Adrenal gland (tissue), 19 donors: ENCODE measurements at places on chromosomes 16 and 17. TPM values are rescaled to one million over a fixed set of nuclear protein-coding genes. Genes with fewer than 3 reads are reported as not detected.

DNA sequence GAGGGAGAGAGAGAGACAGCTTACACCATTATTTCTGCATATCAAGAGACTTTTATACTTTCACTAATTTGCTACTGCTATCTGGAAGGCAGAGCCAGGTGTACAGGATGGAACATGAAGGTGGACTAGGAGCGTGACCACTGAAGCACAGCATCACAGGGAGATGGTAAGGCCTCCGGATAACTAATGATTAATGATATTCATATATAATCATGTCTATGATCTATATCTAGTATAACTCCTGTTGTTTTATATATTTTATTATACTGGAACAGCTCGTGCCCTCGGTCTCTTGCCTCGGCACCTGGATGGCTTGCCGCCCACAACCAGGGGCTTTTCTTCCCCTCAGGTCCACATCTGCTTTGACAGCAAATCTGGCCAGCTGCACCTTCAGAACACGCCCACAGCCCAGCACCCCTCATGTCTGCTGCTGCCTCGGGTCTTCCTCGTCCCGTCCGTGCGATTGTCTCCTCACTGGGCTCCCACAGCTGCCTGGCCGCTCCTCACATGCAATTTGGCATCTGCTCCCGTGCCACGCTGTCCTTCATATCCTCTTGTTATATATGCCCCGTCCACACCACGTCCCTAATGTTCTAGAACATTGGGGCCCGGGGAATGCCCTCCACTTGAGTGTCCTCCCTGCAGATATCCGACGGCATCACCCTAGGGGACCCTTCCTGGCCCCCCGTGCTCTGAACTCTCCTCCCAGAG lies 10.2 kb upstream of the DEF8 start:
- DNase-seq = no peak

- no peak for DNase-seq
These were observed 1.8 kb downstream of the SALL1 start for GRCh38 chr16:51149251-51149661.

DNA sequence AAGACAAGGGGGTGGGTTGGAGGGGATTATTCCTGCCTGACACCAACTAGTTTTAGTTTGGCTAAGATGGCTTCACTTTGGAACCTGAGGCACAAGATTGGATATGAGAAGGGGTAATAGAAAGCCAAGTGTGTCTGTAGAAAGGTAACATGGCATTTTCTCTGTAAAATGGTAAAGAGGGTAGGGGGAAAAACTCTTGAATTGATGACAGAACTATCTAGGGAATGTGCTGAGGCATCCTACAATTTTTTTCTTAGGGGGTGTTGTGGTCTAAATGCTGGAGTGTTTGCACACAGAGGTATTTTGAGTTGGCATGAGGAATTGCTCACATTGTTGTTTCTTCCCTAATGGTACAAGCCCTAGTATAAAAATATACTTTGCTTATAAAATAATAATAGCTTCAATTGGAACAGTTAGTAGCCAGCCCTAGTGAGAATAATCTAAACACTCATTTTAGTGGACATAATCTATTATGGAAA lies 25.8 kb downstream of the YPEL2 start:
- DNase-seq = no peak

Gene PPP1R9B
- total RNA-seq = 87.0 TPM

Gene RNU2-1
- not detected for total RNA-seq

GRCh38 chr16:74291577-74292208 lies 4.9 kb upstream of the PSMD7 start:
- DNase-seq = peak; percentile 72

GRCh38 chr16:57899771-57900661 lies 70.9 kb downstream of the CNGB1 start:
- DNase-seq = peak; percentile 58

Gene C16orf82
- total RNA-seq = not detected

DNA sequence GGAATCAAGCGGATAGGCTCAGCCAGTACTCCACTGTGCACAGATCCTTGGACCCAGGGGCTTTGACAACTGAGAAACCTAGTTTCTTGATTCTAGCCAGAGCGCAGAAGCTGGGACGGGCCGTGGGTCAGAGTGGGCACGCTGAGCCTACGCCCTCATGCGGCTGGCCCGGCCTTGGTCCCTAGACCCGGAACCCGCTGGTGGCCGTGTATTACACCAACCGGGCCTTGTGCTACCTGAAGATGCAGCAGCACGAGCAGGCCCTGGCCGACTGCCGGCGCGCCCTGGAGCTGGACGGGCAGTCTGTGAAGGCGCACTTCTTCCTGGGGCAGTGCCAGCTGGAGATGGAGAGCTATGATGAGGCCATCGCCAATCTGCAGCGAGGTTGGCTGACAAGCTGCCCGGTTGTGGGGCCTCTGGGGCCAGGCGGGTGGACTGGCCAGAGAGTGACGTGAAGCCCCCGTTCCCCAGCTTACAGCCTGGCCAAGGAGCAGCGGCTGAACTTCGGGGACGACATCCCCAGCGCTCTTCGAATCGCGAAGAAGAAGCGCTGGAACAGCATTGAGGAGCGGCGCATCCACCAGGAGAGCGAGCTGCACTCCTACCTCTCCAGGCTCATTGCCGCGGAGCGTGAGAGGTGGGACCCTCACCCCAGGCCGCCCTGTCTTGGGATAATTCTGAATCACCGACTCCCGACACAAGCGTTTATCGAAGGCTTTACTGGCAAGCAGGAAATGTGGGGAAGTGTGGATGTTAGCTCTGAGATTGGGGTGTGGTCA lies 946 bp downstream of the STUB1 start:
- DNase-seq = peak; percentile 87

DNA sequence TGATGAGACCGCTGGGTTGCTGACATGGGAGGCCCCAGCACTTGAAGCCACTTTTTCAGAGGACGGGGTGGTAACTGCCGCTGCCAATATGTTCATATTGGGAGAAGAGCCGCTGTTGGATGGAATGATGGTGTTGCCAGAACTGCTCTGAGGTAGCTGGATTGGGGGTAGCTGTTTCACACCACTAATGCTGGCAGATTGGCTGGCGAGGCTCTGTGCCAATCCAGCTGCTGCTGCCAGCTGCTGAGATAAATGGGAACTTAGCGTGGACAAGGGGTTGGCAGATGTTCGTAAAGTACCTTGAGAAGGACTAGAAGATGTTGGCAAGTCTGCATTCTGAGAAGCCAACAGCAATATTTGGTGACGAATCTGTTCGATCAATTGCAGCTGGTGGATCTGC lies 10.0 kb downstream of the SALL1 start:
- no peak for DNase-seq

DNA sequence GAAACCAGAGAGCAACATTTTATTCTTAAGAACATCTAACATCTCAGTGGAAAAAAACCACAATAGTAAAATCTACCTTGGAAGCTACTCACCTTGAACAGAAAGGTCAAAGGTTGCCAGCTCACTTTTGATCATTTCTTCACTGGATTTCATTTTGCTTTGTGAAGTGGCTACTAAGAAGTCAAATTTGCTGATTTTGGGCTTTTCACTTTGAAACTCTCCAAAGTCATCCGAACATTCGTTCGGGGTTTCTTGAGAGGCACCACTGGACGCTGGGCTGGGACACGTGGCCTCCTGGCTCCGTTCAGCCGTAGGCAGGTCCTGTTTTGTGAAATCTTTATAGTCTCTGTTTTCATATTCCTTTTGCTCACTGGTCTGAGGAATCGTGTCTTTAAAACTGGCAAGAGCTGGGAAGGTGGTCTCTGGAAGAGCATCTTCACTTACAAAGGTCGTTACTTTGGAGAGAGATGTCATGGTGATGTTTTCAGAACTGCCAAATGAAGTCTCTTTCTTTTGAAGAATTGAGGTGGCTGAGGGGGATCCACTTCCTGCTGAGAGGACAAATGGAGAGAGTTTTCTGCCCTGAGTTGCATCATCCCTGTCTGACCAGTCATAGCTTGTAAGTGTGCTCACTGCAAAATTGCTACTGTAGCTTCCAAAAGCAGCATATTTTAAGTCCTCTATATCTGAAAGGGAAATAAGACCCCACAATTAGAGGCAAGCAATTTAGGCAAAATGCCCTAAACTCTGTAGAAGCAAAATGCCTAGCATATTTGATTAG lies 52.4 kb downstream of the DUSP14 start:
- no peak for DNase-seq

DNA sequence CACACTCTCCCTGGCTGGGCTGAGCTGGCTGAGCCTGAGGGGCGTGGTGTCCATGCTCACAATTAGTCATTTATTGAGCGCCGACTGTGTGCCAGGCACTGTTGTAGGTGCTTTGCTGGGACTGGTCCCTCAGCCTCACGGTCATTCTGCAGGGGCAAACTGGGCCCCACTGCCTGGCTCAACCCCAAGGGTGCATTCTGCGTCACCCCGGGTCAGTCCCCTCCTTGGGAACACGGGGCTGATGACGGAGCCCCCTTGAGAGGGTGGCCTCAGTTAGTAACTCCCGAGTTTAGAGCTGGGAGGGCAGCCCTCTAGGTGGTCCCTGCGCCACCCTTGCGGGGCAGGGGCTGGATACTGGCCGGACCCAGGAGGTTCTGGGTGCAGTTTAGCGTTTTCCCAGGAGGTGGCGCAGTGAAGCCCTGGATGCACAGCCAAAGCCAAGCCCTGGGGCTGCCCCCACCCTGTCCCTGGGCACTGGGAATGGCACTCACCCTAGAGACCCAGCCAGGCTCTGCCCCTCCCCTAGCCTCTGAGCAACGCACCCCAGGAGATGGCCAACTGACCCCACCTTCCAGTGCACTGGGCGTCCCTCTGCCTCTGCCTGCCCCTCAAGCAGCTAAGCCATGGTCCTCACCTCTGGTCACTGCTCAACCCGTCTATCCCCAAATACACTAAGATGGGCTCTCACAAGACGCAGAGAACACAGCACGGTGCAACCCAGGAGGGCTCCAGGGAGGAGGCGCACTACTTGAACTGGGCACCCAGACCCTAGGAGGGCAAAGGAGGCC lies 243.2 kb upstream of the GSE1 start:
- peak; percentile 72 for DNase-seq
